Bronchial epithelial cell (primary cell): ENCODE measurements at places on chromosomes 2 and 18.

DNA sequence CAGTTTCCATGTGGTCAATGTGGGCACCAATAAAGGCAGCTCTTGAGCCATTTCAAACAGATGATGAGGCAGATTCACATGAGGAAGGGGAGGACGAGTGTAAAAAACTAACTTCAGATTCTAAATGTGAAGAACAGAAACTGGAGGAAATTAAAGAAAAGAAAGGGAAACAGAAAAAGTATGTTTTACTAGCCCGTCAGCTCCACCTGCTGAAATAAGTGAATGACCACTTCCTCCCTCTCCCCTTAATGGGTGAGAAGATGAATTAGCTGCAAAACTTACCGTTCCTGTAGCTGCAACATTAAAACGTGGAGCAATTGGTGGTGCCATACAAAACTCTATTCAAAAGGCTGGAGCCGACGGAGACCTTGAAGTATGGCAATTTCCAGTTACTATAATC, 203.5 kb downstream of the UXS1 start:
- DNase-seq, result no peak

DNA sequence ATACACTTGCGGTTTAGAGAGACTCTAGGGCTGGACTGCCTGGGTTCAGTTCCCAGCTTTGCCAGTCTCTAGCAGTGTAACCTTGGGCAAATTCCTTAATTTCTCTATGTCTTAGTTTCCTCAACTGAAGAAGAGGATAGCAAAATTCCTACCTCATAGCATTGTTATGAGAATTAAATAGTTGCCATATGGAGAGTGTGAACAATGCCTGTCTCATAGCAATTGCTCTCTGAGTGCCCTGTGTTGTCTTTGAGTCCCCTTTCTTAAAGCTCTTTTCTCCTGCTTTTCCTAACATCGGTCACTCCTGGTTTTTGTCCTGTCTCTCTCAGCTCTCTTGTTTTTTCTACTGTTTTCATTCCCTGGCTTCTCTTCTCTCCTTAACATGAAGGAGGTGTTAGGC, 116.8 kb upstream of the ALPP start:
- no peak for DNase-seq

DNA sequence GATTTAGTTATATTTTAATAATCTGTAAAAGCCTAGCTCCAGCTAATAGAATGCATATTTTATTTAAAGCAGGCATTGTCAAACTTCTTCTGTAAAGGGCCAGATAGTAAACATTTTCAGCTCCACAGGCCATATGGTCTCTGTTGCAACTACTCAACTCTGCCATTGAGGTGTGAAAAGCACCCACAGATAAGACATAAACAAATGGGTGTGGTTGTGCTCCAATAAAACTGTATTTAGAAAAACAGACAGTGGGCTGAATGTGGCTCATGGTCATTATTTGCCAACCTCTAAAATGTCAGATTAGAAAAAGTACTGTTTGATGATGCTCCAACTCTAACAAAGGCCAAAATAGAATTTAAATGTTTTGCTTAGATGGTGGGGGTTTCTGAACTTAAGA, 519.9 kb downstream of the RNF144A start:
- no peak for DNase-seq

GRCh38 chr2:223467196-223467595, 135.0 kb downstream of the SCG2 start:
- DNase-seq, result peak; percentile 8

GRCh38 chr2:147782141-147782930, 62.5 kb upstream of the ACVR2A start:
- DNase-seq, result peak; percentile 58

GRCh38 chr2:57141269-57141668, 905.3 kb upstream of the VRK2 start:
- DNase-seq, result no peak

DNA sequence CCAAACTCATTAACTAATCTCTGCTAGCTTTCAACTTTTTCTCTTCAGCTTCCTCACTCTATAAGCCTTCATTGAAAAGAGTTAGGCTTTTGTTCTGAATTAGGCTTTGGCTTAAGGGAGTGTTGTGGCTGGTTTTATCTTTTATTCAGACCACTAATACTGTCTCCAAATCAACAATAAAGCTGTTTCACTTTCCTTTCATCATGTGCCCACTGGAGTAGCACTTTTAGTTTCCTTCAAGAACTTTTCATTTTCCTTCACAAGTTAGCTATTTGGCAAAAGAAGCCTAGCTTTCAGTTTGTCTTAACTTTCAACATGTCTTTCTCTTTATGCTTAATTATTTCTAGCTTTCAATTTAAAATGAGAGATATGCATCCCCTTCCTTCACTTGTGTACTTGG, 271.7 kb upstream of the FSIP2 start:
- no peak for DNase-seq

DNA sequence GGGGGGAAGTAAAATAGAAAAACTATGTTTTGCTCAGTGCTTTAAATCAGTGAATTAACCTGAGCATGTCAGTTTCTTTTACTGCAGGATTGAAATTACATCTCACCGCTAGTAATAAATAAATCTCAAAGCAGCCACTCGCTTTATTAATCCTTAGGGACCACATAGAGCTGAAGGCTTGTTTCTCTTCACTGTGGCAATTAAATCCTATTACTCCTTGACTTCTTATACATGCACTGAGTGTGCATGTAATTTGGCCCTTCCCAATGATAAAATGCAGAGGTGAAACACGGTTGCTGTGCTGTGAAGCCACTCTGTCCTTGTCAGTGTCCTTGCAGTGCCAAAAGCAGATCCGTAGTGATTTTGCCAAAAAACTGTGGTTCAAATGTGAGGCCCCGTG, 77.1 kb upstream of the RBM44 start:
- no peak for DNase-seq

GRCh38 chr2:109212836-109213563, 84.0 kb downstream of the SH3RF3 start:
- no peak for DNase-seq

GRCh38 chr18:36714476-36714875, 114.3 kb downstream of the TPGS2 start:
- DNase-seq, result no peak

- peak; percentile 64 for DNase-seq
Measured at GRCh38 chr2:157492189-157492773, 48.4 kb upstream of the CYTIP start.

- DNase-seq, result no peak
Measured at GRCh38 chr2:219634171-219634940, 6.9 kb downstream of the SLC4A3 start.

- DNase-seq, result peak; percentile 54
Measured at GRCh38 chr2:163717515-163717914, 18.3 kb downstream of the FIGN start.

DNA sequence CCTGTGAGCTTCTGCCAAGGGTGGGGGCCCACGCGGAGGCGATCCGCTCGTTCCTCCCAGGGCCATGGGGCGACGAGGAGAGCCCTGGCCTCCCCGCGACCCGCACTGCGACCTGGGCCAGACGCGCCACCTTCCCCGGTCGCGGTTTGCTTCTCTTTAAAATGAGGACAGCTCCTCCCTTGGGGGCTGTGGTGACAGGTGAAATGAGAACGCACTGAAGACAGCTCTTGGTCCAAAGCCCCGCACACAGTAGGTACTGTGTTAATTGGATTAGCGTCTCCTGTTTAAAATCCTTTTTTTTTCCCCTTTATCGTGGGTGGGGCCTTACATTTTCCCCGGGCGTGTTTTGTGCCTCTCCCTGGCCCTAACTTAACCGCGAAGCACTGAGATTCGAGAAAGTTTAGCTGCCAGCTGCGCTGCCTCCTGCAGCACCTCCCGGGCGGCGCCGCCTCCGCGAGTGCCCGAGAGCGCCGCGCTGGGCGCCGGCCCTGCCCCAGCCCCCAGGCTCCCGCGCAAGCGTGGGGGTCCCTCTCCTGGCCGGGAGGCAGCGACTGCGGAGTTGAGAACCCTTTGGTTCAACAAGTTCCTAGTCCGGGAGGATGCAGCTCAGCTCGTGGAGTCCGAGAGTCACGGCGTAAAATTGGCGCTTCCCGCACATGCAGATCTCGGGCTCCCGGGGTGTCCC, 1.1 kb downstream of the HPCAL1 start:
- DNase-seq, result no peak

DNA sequence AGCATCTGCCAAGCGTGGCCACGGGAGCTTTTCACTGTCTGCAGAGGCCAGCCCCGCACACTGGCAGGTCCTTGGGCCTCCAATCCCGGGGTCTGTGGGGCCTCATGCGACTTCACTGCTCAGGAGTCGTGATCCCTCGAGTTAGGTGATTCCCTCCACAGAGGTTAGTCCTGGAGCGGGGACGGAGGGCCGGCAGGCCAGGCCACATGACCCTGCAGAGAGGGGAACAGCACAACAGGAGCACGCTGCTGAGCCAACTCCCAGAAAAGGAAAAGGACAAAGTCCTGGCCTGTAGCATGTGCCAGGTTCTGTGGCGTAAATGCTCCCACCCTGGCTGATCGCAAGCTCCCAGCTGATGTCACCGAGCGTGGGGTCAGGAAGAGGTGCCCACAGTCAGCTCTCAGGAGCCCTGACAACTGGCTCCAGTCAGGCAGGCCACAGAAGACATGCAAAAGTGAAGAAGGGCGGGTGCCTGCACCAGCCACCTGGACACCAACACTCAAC, 15.3 kb upstream of the PRLH start:
- DNase-seq, result no peak

GRCh38 chr2:10560626-10561025, 112.5 kb upstream of the ODC1 start:
- no peak for DNase-seq

- DNase-seq, result no peak
Measured at GRCh38 chr2:25690058-25690457, 16.7 kb upstream of the DTNB start.

DNA sequence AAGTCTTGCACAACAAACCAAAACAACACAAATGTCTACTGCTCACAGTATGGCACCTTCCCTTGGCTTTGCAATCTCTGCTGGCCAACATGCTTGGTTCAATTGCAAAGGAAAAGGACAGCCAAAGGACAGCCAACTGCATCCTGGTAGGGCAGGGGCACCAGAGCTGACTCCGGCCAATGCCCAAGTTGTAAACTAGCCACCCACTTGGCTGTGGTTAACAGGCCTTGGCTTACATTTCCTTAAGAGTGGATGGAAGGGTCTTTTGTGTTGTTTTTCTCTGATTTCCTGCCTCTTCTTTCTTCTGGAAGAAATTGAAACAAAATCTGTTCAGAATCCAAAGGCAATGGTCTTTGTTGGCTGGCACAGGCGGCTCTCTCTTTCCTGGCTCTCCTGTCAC, 119.1 kb upstream of the TRIB2 start:
- no peak for DNase-seq

DNA sequence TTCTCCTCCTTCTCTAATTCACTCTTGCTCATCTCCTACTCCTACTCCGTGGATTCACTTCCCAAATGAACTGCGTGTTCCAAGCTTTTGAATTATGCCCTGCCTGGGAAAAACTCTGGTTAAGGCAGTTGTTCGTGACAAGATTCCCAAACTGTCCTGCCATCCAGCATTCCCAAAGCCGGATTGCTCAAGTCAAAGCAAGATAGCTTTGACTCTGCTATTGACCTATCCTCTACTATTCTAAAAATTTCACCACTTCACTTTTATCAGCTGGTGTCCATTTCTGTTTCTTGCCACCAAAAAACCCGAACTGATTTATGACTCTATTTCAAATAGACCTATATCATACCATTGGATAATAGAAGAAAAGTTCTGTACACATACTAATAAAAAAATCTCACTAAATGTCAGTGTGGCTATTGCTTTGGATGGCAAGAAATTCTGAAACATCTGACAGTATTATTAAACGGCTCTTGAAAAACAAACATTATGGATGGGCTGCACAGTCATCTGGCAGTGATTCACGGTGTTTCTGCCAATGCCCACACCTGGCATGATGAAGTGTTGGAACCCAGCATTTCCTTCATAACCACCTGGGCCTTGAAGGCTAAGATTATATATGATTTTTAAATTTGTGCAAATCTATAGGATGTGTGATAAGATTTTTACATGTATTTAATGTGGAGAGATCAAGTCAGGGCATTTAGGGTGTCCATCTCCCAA, 87.4 kb downstream of the NCKAP5 start:
- peak; percentile 84 for DNase-seq

DNA sequence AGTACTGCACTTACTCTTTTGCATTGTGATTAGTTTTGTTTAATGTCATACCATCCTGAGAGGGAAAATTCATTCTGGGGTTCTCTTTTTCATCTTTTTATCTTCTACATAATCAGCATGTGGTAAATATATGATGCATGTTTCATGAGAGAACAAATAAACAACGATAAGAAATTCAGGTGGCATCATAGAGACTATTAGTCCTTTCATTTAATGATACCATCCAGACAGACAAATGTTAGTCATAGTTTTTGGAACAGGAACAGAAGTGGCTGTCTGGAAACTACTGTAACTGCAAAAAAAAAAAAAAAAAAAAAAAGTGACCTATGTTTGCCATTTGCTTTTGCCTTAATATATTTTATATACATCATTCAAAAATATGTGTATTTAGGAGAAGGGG, 761.0 kb downstream of the EPHA4 start:
- DNase-seq, result peak; percentile 63

DNA sequence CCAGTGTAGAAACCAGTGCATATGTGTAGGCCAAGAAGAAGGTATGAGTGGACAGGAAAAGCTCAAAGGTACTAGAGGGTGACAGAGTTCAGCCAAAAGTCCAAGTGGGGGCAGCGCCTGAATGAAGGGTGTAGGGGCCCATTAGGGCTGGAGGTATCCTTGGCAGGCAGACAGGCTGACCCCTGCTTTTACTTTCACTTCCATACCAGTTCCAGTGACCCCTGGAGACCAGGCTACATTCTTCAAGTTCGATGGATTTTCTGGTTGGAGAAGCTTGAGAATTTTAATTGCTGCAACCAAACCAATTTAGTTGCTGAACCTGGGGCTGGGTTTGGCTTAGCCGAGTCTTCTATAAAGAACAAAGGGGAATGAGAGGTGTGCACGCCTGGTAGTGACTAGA, 42.3 kb upstream of the MRPL33 start:
- no peak for DNase-seq

DNA sequence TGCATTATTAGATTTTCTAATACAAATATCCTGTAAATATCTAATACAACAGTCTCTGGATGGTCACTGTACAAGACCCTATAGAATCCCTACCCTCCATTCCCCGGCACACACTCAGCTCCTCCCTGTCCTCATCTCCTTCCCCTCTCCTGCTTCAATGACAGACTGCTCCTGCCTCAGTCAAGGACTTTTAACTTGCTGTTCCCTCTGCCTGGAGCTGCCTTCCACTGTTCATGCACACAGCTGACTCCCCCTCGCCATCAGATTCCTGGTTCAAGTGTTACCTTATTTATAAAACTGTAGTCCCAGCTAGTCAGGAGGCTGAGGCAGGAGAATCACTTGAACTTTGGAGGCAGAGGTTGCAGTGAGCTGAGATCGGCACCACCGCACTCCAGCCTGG, 3.3 kb downstream of the CDK15 start:
- DNase-seq, result no peak

- peak; percentile 78 for DNase-seq
Measured at GRCh38 chr2:41966431-41966893, 81.4 kb upstream of the PKDCC start.

- peak; percentile 4 for DNase-seq
Measured at GRCh38 chr2:150909613-150910012, 352.1 kb downstream of the RBM43 start.
